ENCODE measurements at places on chromosomes 3 and 15.

DNA sequence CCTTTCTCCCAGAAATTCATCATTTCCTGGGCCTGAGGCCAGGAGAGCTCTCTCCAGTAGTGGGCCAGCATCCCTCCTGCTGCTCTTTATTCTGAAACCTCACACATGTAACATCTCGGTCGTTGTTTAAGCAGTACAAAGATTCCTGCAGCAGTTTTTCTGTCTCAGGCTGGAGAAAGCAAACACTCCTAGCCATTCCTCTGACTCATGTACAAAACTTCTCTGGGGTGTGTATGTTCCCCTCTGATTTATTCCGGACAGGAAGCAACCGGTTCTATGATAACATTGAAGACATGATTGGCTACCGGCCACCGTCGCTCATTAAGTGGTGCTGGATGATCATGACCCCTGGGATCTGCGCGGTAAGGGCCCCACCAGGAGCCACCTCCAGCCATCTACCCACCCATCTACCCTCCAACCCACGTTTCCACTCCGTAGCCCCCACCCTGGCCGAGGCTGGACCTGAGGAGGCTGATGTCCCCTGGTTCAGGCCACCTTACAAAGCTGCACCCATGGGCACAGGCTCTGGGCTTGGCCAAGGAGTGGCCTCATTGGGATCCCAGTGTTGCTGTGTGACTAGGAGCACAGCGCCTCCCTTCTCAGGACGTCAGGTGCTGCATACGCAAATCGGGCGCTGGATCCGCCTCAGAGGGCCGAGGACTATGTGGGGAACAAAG, 58.6 kb upstream of the SLC6A1 start:
- DNase-seq, result no peak

DNA sequence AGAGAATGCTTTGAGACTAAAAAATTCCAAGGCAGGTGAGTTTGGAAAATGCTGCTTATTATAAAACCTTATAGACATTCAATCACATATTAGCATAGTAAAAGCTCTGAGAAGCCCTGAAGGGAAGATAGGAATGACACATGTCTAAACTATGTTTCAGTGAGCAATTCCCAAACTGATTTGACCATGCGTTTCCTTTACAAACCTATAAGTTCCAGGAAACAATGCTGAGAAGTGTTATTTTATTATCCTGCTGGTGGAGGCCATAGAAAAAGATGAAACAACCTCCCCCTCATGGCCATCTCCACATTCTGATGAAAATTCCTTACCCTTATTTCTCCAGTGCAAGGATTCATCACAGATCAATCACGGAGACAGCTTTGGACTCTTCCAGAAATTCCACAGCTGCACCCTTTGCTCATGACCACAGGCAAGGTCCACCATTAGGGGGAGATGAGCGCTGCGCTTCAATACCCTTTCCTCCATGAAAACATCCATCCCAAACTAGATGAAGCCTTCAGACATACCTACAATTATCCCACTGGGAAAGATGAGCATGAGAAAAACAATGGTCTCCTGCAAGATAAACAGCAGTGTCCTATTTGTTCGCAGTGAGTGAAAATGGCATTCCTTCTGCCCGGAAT, 372.1 kb downstream of the MAGI1 start:
- no peak for DNase-seq

DNA sequence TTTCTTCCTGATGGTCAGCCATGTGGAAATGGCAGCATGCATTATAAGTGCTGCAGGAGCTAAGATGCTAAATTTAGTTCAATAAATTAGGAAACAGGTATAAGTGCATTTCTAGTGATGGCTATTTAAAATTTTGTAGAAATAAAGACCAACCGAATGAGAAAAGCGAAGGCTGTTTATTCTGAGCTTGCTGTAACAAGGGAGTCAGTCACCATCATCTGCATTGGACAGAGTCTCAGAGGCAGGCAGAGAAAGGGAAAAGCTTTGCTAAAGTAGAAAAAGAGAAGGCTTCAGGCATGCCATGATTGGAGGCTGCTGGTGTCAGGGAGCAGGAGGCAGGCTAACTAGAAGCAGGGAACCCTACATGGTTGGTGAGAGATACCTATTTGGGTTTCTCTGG, 451.0 kb downstream of the EDEM1 start:
- no peak for DNase-seq

DNA sequence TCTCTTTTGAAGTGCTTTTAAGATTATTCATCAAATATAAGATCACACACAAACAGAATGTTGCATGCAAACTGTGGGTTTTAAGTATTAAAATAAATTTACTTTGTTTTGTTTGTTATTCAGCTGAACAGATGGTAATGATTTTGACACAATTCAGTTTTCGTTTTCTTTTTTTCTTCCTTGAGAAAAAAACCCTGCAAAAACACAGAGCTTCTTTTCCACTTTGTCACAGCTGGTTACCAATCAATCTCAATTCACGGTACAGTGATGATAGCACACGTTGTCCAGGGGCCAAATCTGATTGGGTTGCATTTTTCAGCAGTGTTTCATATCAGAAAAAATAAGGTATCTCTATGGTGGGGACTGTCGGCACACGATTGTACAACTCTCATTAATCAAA, 473.6 kb downstream of the ROBO2 start:
- no peak for DNase-seq

GRCh38 chr3:126896067-126896441, 86.9 kb upstream of the PLXNA1 start:
- no peak for DNase-seq

GRCh38 chr3:137468446-137468845, 295.7 kb upstream of the SOX14 start:
- DNase-seq, result no peak

DNA sequence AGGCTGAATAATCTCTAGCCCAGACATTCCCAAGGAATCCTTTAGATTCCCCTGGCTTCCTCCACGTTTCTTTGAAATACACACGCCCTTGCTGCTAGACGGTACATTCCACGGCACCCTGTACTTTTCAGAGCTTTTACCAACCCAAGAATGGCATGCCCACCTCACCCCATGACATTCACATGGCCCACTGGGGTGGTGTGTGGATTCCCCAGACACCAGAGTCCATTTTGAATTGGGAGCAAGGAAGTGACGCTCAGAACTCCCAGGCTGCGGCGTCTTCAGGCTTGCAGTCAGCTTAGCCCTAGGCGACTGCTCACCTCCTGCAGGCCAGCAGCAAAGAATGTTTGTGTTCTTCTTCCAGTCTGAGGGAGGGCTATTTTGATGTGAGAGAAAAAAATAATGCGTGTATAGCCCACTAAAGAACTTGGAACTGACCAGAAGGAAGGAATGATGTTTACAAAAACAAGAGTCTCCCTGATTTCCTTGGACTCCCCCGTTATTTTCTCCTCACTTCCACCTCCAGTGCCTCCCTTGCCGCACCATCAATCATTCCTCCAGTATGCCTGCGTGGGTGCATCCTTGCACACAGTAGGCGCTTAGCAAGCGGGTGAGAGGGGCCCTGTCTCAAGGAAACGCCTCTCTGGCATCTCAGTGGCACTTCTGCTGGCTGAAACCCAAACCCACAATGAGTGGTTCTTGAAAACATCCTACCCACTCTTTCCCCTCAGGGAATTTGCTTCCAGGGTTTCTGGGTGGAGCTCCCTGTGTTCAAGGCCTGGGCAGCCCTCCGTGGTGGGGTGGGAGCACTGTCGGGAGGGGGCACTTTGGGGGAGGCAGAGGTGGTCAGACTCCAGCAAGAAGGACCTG, 59.9 kb downstream of the SMAD6 start:
- no peak for DNase-seq

- no peak for DNase-seq
Measured at GRCh38 chr15:77243716-77244401, 172.9 kb upstream of the TSPAN3 start.

- peak; percentile 9 for DNase-seq
Measured at GRCh38 chr3:30943206-30943605, 48.7 kb upstream of the GADL1 start.

- DNase-seq, result no peak
Measured at GRCh38 chr15:81182756-81183438, 13.8 kb upstream of the IL16 start.

DNA sequence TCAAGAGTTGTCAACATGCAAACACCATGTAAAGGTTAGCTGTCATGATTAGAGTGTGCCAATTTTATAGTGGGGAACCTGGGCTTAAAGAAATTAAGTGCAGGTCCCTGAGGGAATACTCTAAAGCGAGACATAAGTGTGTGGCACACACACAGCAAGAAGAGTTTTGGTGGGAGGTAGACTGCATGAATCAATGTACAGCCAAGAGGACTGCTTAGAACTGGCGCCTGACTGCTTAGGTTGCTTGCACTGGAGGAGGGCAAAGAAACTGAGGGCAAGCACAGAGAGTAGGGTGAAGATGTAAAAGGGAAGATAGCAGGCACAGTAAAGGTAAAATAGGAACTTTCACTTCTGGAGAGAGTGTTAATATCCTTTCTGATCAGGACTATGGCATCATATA, 184.9 kb downstream of the SOX2 start:
- no peak for DNase-seq

DNA sequence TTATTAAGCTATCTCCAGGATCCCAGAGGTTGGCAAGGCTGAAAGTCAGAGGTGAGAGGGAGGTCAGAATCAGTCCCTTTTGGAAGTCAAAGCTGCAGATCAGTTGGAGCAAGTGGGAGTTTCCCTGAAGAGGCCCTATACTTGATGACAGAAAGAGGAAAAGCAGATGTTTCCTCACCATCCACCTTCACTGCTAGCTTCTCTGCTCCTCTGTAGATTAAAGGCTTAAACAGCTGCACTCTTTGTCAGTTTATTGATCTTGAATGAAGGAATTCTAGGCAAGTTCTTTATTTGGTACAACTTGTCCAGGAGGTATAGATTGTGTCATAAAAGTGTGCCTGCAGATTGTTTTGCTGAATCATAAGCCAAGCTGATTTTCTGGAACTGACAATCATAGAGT, 408.2 kb upstream of the TGFBR2 start:
- no peak for DNase-seq

GRCh38 chr15:56146756-56147155, 96.9 kb downstream of the RFX7 start:
- no peak for DNase-seq

DNA sequence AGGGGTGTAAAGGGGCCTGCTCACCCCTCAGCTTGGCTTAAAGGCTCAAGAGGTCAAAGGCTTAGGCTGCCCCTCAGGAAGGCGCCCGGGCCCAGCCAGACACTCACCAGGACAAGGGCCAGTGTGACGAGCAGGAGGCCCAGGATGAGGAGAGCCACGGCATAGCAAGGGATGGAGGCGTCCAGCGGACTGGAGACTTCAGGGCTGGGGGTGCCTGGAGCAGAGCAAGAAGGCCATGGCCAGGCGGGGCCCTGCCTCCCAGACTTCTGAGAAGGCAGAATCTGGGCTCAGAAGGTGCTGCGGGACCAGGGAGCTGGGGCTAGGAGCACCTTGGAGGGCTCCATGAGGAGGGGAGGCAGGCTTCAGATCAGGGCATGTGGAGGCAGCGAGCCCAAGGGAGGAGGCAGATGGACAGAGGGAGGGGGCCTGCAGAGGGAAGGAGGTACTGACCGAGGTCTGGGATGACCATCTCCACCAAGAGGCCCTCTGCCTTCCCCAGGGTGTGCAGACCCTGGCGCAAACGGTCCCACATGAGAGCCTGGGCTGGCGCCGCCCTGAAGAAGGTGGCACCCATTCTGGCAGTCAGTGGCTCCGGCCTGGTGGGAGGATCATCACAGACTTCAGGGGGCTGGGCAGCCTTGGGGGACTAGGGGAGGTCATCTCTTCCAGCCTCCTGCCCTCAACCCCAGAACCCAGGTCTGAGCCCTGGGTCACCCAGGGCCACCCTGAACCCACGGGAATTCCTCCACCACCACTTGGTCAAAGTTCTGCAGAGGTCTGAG, 24.5 kb downstream of the C15orf39 start:
- no peak for DNase-seq

GRCh38 chr3:26018889-26019288, 229.0 kb downstream of the OXSM start:
- no peak for DNase-seq

DNA sequence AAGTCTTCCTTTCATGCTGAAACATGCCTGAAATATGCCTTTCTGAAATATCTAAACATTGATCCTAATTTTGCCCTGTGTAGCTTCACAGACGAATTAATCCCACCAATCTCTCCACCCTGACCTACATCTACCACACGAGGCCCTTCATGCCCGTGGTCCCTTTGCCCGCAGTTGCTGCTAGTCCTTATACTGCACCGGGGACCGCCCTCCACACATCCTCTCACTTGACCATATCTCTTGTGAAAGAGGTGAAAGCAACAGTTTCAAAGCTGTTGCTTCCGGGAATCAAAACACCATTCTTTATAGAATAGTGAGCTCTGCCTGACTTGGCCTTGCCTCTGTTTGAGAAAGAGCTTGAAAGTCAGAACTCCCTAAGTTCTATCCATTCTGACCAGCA, 499.5 kb downstream of the NTRK3 start:
- no peak for DNase-seq

GRCh38 chr3:185837414-185837813, 12.6 kb upstream of the IGF2BP2 start:
- DNase-seq, result no peak

DNA sequence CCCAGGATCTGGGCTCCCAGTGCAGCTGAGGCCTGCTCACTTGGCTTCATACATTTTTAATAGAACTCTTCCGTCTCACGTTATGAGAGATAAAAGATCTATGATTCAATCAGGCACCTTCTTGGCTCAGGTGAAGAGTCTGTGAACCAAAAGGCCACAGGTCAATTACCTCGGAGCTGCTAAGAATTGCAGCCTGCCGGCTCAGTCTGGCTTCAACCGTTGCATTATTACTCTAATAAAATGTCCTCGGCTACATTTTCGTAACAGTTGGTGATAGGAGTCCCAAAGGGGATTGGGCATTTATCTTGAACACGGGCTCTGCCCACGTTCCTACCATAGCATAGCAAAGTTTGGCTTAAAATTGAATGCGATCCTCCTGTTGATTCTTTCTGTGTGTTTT, 176.3 kb downstream of the SLCO3A1 start:
- no peak for DNase-seq

DNA sequence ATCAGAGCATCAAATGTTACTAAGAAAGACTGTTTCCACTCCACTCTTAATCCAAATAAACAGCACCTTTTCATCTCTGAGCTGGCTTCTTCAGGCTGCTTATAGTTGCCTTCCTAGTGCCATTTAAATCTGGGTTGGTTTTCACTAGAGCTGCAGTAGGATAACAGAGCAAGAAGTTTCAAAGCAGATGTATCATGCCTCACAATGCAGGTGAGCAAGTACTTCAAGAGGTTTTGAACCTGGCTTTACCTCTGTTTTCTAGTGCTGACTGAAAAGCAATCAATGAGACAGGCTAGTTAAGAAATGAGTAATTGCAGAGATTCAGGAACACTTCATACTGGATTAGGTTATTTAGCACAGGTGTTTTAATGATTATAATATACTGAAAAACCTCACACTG, 147.7 kb upstream of the SATB1 start:
- no peak for DNase-seq

DNA sequence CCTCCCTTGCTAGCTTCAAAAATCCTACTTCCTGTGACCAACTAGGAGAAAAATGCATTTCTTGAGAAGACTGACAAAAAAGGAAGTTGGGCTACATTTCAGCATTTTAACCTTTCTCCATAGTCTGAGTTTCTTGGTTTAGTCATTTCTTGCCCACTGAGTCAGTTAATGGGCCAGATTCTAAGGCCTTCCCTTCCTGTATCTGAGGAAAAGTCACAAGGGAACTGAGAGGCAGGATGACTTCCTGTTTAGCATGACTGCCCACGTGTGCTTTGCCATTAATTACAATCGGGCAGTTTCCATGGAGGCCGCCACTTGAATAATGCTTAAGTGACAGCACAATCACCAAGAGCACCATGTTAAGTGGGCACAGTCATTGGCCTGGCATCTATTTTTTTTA, 794.4 kb upstream of the LMCD1 start:
- DNase-seq, result no peak

Measured in keratinocyte (primary cell).